Fibroblast of skin of right biceps (primary cell): ENCODE measurements at places on chromosomes 5 and 9.

DNA sequence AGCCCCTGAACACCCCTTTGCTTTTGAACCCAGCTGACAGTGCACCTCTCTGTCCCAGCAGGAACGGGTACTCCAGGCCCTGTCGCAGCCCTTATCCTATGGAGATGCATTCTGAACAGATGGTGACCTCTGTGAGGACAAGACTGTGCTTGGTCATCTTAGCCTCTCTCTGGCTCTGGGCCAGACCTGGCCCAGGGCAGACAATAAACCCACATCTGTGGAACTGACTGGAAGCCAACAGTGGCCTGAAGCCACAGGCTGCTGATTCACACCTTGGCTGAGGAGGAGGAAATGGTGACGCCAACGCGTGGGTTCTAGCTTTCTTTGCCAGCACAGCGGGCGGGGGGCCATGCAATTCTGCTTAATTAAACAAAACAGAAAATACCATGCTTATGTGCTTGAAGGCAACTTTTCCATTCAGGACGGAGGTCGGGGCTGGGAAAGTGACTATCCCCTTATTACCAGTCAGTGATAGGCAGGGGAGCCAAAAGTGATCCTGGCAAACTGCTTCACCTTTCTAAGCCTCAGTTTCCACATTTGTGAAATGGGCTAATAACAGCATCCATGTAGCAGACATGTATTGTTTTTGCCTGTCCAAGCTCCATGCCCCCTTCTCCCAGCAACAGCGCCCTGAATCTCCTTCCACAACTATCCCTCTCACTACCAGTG is 10.8 kb downstream of the SH3PXD2B start:
- DNase-seq = peak; percentile 88

DNA sequence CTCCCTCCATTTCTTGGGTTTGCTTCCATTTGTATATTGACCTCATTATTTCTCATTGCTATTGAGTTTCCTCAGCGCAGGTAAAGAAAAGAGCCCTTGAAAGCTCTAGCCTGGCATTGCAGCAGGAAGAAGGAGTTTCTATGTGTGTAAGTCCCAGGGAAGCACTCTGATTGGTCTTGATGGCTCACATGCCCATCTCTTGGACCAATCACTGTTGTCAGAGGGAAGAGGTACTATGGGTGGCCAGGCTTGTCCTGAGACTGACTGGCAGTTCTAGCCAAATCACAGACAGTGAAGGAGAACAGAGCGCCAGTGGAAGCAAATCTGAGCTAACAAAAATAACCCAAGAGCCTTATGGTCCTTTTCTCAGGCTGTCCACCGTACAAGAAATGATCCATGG is 219.0 kb downstream of the PAX5 start:
- no peak for DNase-seq

DNA sequence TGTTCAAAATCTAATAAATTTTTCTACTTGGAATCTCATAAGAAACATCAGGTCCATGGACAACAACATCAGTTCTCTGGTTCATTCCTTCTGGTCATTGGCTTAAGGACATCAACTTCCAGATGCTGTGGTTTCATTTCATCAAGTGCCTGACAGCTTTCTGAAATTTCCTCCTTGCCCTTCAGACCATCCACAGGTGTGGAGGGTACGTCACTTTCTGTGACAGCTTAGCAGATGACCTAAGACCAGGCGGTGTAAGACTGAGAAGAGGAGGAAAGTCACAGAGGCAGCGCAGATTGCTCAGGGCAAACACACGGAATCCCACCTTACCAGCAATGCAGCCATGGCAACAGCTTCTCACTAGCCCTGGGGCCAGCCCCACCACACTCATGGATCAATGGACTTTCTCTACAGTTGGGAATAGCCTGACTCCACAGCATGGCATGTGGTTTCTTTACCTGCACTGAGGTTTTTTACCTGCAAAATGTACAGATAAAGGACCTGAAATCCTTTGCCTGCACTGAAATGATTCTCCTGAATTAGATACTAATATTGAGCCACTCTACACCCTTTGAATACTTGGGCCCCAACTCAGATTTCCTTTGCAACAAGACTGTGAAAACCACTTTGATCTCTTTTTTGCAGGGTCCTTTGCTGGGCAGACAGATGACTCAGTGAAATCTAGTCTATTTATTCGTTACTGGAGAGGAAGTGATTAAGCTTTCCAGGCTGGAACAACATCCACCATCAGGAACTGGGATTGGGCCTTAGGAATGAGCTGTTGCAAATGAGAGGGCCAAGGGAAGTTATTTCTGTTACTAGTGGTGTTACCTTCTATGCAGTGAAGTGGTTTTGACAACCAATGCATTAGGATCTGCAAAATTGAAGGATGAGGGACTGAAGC is 26.9 kb downstream of the TICAM2 start:
- DNase-seq = peak; percentile 86

DNA sequence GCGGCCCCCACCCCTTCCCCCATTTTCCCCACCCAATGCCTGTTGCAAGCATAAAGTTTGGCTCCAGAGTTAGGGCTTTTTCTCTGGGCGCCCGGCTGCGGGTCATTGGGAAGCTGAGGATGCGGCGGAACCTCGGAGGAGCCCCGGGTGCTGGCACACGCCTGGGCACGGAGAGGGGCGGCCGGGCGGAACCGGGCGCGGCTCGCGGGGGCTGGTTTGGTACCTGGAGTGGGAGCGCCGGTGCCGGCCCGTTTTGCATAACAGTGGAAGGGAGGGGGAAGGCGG is 1.2 kb downstream of the PPARGC1B start:
- peak; percentile 2 for DNase-seq

GRCh38 chr5:20050262-20050661 is 62.3 kb upstream of the CDH18 start:
- no peak for DNase-seq

- no peak for DNase-seq
Observed at GRCh38 chr9:18821788-18822187, 211.2 kb downstream of the SAXO1 start.

DNA sequence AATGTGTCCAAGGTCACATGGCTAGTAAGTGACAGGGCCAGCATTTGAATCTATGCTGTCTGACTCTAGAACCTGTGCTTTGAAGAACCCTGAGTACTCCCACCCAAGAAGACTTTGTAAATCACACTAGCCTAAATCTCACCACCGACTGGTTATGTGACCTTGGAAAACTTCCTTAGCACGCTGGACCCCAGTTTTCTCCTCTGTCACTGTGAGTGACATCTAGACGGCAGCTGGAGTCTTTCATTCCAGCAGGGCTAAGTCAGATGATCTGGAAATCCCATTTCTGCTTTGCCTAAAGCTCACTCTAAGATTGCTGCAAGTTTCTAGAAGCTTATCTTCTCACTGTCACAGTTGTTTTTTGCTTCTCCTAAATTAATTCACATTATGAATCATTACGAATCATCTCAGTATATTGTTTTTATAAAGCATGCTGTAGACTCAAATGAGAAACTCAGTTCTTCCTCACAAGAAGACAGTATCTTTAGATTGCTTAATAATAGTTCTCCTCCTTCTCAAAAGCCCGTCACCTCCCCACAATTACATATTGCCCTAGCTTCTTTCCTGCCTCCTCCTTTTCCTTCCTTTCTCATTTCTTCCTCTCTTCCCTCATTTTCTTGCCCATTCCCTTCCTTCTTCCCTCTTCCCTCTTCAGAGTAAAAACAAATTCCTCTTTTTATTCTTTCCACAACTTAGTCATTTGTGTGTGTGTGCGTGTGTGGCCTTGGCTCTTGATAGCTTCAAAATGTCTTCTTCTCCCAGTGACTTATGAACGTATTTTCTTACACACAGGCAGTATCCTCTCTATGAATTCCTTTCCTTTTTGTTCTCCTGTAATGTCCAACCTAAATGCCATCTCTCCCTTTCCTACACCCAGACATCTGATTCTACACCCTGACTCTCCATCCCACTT is 16.8 kb downstream of the ALDOB start:
- peak; percentile 64 for DNase-seq

DNA sequence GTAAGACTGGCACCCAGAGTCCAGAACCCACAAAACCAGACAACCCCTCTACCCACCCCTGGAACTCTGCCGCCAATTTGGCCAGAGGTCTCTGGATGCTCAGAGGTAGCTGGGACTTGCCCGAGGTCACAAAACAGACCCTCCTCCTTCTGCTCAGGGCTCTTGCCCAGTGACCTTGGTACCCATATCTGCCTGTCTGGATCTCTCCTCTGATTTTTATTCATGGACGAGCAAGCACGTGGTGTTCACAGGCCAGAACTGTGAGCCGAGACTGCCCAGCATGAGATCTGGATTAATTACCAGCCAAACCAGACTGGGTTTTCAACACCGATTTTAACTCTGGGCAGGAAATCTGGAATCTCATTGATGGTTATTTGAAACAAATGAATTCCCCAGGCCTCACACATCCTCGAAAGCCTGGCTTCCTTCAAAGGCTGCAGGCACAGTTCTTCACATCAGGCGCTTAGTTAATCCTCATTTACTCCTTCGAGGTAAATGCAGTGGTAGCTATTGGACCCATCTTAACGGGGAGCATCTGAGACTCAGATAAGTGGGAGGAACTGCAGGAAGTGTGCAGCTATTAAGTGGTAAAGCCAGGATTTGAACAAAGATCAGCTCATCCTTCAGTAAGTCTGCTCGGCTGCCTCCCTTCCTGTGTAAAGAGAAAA is 21.4 kb downstream of the COL27A1 start:
- DNase-seq = no peak

GRCh38 chr5:94856257-94856800 is 237.9 kb downstream of the SLF1 start:
- DNase-seq = no peak

DNA sequence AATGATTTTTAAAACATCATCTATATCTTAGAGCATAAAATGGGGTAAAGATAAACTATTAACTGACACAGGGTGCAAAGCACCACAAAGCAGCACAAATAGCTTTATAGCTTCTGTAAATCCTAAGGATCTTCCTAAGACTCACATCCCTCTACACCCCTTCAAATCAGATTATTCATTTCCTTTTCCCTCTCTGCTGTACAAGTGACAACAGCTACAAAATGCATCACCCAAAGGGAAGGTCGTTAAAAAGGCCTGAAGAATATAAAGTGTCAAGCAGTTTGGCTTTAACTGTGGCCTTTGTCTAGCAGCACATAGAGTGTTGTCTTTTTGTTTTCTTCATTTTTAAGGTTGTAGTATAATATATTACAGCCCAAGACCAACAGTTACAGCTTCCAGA is 422.1 kb downstream of the PDE4D start:
- DNase-seq = no peak

DNA sequence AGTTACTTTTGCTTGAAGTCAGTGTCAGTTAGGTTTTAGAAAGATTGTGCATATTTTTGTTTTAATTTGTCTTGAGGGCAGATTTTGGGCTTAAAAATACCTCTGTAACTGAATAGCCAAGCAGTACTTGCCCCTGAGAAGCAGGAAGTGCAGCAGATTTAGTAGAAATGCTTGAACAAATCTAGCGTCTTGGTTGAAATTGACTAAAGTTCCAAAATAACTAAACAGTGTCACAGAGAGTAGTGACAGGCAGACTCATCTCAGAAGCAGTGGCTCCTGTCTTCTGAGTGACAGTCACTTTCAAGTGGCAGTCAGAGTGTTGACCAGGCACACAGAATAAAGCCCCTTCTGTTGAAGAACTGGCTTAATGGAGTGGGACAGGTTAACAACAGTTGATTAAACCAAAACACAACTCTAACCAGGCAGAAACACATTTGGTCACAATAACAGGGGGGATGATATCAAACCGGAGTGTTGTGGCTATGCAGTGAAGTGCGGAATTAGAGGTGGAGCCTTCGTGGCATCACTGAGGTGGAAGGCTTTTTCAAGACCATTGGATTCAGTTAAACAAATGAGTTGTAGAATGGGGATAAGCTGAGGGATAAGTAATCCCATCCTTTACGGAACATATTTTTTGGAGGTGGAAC is 29.1 kb downstream of the TRIO start:
- no peak for DNase-seq
